Stimulated activated naive CD4-positive, alpha-beta T cell treated with Interleukin-2 at 50 U/mL for 16 hours (primary cell): ENCODE measurements at places on chromosomes 12 and 14.

GRCh38 chr12:116594325-116595038 lies 35.3 kb downstream of the MAP1LC3B2 start:
- DNase-seq, result no peak

- DNase-seq, result no peak
Observed at GRCh38 chr12:131944601-131945251, 5.0 kb upstream of the EP400 start.

DNA sequence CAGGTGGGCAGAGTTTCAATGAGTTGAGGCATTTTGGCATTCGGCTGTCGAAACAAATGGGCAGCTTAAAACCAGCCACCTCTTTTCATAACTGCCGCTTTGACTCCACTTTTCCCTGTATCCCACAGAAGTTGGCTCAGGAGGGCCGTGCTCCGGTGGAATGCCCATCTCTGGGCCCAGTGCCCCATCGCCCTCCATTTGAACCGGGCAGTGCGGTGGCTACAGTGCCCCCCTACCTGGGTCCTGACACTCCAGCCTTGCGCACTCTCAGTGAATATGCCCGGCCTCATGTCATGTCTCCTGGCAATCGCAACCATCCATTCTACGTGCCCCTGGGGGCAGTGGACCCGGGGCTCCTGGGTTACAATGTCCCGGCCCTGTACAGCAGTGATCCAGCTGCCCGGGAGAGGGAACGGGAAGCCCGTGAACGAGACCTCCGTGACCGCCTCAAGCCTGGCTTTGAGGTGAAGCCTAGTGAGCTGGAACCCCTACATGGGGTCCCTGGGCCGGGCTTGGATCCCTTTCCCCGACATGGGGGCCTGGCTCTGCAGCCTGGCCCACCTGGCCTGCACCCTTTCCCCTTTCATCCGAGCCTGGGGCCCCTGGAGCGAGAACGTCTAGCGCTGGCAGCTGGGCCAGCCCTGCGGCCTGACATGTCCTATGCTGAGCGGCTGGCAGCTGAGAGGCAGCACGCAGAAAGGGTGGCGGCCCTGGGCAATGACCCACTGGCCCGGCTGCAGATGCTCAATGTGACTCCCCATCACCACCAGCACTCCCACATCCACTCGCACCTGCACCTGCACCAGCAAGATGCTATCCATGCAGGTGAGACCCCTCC lies 5.0 kb upstream of the RNU7-1 start:
- no peak for DNase-seq

DNA sequence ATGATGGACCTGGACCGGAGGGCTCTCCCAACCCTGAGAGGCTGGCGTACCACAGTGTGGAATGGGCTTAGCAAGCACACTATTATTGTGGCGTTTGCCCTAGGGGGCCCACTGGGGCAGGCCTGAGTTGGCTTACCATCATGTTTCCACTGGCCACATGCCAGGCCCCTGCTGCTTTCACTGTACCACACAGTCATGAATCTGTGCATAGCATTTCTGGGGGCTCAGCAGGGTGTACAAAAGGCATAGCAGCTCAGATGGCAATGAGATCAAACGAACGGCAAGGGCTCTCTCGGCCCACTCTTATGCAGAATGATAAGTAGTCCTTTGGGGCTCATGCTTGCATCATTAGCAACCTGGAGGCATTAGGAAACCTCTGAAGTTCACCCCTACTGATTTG lies 137.0 kb upstream of the HIF1A start:
- no peak for DNase-seq

DNA sequence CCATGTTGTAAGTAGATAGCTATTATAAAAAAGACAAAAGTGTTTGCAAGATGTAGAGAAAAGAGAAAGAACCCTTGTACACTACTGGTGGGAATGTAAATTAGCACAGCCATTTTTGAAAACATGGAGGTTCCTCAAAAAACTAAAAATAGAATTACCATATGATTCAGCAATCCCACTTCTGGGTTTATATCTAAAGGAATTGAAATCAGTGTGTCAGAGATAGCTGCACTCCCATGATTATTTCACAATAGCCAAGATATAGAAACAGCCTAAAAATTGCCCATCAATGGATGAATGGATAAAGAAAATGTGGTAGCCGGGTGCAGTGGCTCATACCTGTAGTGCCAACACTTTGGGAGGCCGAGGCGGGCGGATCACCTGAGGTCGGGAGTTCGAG lies 9.2 kb downstream of the PSMC6 start:
- DNase-seq, result no peak

DNA sequence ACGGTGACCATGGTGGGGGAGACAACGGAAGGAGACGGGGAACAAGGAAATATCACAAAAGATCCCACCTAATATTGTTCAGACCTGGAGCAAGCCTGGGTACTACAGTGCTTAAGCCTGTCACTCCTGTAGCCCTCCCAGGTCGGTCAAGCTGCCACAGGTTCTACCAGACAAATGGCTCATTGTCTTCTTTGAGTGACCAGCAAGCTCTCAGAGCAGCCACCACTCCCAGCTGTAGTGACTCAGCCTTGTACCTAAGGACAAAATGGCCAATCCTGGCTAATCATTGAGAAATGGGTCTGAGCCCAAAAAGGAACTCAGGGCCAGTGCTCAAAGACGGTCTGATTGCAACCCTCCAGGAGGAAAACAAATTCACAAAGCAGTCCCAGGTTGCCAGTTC lies 238.4 kb upstream of the NOS1 start:
- DNase-seq, result no peak

DNA sequence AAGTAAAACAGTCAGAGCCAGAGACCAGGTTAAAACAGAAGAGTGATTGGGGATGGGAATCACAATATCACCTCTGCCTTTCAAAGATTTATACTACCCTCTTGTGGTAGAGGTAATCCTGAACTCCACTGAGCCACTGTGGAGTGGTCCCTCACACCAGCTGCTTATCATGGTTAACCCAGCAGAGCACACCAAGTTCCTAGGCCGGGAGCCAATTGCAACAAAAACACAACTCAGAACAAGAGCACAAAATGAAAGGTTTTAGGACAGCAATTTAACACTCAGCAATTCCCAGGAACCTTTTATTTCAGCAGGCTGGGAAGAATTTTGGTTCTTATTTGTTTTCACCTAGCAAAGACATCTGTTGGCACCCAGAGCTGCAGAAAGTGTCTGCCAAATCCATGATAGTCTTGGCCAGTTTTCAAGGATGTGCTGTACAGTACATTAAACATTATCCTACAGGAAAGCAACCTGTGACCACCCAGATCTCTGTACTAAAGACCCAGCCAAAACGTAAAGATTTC lies 220.5 kb upstream of the ATXN7L3B start:
- DNase-seq, result no peak

GRCh38 chr14:63960926-63961567 lies 108.2 kb downstream of the SYNE2 start:
- DNase-seq, result no peak

DNA sequence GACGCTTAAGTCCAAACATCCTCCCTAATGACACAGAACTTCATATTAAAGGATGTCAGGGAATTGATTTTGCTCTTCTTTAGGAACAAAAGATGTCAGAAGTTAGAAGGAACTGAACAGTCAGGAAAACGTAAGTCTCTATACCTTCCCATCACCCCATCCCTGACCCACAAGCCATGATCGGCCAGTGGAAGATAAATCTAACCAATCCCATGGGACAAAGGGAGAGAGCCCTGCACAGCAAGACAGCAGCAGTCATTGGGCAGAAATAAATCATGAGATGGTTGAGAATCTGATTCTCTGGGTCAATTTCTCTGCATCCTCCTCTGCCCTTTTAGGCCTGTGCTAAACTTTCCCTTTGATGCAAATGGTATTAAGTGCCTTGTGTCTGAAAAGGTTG lies 414.9 kb downstream of the RGS6 start:
- no peak for DNase-seq

DNA sequence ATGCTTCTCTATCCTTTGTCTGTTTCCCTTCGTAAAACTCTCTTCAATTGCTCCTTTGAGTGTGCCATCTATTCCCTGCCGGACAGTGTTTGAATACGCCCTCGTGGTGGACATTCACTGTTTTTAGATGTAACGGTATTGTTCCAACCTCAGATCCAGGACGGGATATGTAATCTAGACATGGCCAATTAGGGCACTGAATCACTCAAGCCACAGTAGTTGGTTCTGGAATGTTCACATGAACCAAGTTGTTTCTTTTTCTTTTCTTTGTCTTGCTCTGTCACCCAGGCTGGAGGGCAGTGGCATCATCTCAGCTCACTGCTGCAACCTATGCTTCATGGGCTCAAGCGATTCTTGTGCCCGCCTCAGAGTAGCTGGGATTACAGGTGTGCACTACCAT lies 204.2 kb upstream of the PLXNC1 start:
- DNase-seq, result no peak

GRCh38 chr12:3187846-3188770 lies 110.9 kb downstream of the TSPAN9 start:
- no peak for DNase-seq

DNA sequence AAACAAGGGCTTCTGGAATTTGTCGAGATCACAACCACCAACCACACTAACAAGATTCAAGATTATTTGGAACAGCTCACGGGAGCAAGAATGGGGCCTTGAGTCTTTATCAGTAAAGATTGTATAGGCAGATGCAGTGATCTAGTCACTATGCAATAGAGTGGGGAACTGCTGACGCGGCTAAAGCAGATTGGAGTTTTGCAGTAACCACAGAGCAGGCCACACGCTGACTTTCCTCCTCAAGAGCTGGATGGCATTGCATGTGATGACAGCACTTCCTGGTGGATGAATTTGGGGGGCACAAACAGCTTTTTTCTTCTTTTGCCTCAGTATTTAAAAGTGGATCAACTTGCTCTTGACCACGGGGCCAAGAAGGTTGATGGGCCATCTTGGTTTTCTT lies 46.0 kb downstream of the KCNK13 start:
- no peak for DNase-seq

GRCh38 chr12:32451816-32452215 lies 52.5 kb downstream of the FGD4 start:
- DNase-seq, result no peak

DNA sequence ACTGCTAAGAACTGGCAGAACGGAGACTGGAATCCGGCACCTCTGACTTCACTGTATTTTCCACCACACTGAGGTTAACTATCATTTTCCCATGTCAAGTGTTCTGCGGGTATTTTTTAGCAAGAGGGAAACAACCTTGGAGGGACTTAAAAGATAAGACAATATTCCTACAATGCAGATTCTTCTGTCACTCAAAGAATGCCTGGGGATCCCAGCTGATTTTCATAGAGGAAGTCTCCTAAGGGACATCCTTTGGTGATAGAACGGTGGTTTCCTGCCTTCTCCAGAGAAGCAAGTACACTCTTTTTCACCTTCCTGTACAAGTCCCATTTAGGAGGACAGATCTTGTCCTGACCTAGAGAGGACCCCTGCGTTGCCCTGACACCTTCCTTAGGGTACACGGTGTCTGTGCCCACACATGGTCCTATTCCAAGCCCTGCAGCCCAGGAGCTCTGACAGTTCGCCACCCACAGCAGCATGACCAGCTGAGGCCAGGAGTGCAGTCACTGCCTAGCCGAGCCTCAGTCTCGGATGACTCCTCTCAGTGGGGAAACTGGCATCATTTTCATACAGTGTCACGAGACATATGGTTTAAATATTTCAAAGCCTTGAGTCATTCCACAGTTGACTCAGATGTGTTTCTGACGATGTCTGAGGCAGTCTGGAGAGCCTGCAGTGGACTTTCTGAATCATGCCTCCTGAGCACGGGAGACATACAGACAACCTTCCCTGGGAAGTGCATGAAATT lies 181.3 kb upstream of the FKBP4 start:
- no peak for DNase-seq

DNA sequence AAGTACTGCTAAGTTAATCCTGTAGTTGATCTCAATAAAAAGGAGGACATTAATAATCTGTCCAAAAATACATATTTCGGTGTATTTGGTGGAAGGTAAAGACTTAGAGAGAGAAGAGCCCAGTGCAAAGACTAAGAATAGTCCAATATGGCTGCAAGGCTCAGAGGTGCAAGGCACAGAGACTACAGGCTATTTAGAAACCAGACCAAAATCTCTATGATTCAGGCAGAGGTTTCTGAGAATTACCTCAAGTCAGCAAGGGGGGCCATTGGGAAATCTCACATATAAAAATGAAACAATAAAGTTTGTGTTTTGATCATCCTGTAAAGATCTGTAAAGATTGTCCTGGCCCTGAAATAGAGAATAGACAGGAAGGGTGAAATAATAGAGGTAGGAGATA lies 1173.0 kb downstream of the VRK1 start:
- DNase-seq, result no peak

- DNase-seq, result no peak
Observed at GRCh38 chr14:104227806-104228205, 89.4 kb downstream of the KIF26A start.

DNA sequence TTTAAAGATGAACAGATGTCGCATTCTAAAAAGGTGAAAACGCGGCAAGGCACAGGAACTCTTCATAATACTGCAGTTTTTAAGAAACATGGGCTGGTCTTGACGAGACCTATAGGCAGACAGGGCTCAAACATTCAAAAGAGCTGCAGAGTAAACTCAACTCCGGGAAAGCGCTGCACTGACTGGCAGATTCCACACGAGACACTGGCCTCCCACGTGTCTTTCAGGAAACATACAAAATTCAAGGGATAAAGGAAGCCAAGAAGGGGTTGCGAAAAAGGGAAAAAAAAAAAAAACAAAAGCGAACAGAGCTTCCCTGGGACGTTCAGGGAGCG lies 614 bp upstream of the ARF6 start:
- peak; percentile 35 for DNase-seq

DNA sequence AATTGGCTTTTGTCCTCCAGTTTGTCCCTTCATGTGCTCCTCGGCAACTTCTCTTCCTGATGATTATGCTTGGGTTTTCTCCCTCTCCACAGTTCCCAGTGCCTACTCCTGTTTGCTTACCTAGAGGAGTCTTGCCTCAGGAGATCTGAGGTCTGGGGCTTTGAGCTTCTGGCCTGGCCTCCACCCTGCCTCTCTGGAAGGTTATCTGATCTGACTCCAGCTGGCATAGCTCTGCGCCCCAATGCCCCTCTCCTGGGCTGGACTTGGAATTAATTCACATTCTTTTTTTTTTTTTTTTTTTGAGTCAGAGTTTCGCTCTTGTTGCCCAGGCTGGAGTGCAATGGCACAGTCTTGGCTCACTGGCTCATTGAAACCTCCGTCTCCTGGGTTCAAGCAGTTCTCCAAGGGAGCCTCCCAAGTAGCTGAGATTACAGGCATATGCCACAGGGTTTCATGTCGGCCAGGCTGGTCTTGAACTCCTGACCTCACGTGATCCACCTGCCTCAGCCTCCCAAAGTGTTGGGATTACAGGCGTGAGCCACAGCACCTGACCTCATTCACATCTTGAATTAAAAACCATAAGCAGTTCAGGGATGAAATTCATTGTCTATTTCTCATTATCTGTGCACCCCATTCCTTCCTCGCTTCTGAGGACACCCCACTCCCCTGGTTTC lies 33.5 kb downstream of the CFL2 start:
- DNase-seq, result no peak
